ENCODE measurements at places on chromosomes 3 and 15.
A peak's percentile ranks its signal among the peaks of the same experiment; 100 is the strongest.

DNA sequence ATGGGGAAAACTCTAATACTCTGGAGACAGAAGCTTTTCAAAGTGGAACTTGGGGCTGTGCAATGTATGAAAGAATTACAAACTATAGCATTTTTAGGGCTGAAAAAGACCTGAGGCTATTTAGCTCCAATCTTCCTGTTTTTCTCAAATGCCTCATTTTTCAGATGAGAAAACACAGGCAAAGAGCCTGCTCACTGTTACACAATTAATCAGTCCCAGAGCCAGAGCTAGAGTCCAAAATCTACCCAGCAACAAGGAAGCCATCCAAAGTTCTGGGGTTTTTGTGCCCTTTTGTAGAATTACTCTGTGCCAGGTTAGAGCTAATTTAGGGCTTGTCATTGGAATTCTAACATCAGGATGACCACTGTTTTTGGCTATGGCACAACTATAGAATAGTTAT is 45.5 kb downstream of the GPR149 start:
- no peak for DNase-seq

DNA sequence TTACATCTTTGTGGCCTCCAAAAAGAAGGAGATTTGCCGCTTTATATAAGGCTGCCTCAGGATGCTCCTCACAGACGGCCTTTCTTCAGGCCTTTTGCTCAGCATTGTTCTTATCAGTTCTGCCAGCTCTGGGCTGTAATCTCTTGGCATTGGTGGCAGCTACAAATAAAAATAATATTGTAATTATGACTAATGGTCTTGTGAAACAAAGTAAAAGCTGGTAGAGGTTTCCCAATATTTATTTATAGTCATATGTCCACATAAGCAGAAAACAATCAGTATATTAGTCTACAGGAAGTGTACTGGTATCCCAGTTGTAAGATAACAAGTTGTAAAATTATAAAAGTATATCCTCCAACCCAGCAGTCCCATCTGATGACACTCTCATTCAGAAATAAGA is 7.3 kb downstream of the NEK4 start:
- DNase-seq, result no peak

DNA sequence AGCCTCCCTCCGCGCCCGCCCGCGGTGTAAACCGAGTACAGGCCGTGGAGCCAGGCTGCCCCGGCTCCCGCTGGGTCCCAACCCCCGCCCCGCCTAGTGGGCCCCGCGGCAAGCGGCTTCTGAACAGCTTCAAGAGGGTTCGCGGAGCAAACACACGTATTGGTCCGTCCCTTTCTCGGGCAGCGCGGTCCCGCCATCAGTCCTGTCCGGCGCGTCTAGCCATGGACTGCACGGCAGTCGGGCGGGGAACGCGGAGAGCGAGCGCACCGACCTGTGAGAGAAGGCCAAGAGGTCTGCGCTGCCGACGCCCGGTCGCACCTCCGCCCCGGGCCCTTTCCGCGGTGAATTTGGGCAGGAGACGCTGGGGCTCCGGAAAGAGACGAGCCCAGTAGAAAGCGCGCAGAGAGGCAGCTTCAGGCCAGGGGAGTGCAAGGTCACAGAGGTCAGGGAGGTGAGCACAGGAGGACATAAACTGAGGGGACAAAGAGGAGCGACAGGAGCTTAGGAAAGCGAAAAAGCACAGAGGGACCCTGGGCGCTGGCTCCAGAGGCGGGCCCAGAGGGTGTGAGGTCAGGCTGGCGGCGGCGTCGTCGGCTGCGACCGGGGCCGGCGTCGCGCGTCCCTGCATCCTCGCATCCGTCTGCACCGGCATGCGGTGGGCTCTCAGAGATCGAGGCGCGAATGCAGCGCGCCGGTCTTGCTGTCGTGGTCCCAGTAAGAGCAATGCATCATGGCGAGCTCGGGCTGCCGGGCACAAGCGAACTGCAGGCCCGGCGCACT is 1.8 kb downstream of the FOXL2 start:
- no peak for DNase-seq

DNA sequence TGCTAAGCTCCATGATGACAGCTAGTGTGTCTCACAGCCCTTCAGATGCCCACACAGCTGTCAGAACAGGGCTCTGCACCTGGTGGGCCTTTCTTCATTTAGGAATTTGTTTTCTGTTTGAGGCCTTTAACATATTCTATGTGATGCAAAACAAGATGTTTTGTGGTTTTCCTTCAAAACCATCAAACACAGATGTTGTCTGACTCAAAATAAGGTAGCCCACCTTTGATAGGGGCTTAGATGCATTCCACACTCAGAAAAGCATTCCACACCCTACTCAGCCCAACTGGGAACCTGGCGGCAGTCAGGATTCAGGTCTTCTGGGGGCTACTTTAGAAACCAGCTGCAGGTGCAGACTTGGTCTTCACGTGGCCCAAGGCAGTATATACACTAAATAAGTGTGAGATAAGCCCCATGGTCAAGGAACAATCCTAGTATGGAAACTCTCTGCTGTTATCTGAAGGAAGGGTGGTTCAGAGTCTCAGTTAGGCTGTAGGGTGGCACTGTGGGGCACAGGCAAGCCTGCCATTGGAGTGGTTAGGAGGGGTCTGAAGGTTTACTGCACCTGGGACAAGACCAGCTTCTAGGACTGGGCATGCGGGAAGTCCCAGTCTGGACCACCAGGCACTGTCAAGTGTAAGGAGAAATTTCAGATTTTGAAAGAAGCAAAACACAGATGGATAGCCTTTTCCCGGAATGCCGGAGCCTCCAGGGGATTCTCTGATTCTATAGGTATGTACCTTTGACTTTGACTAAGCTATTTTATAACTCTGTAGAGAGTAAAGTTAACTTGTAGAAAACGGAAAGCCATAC is 20.1 kb downstream of the LRRC2 start:
- no peak for DNase-seq

- DNase-seq, result no peak
These were observed 300.4 kb upstream of the ROPN1 start for GRCh38 chr3:124292329-124292728.

GRCh38 chr3:186099178-186099577 is 9.7 kb downstream of the ETV5 start:
- no peak for DNase-seq

DNA sequence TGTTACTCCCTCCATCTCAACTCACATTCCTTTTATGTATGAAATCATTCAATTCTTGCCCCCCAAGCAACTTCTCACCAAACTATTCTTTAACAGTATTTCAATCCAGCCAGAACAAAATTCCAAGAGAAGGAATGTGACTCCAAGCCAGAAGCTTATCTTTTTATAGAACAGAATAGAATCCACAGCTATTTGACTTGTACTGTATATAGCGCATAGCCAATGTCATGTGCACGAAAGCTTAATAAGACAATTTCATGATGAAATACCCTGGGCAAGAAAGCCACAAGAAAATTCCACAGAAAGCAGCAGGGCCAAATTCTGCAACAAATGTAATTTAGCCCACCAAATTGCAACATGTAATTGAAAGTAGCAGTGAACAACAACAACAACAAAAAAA is 127.6 kb upstream of the UBE2E2 start:
- DNase-seq, result no peak

DNA sequence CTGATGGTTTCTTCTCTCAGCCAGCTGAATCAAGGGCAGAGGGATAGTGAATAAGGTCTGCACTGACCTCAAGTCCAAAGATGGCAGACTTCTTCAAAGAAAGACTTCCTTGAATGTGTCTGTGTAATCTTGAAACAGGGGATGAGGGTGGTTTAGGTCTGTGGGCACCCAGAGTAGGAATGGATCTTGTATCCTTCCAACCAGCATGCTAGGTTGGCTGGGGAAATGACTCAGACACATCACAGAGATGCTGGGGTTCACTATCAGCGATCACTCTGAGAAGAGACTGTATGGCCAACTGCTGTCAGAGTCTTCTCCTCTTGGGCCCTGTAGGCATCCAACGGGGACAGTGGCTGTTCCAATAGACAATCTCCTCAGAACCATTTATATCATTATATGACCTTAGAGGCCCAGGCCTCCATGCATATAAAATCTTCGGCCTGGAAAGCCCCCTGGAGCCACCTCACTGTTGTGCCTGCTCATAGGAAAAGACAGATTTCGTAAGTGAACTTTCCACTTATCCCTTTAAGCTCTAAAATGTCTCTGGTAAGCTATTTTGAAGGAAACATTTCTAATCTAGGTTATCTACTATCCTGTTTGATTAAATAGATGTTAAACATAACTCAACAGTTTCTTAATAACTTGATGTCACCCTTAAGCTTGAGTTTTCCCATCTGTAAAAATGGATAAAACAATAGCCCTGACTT is 58.5 kb downstream of the TIPARP start:
- DNase-seq, result no peak

DNA sequence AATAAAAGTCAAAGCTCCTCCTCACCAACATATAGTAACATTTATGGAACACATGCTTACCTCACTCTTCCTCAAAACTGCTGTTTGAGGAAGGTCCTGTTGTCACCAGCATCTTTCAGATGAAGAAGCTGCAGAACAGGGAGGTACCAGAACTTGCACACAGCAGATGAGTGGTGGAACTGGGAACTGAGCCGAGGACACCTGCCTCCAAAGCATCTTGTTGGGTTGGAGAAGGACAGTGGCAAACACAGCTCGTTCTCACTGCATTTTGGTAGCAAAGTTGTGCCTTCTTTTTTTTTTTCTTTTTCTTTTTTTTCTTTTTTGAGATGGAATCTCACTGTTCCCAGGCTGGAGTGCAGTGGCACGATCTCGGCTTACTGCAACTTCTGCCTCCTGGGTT is 76.0 kb downstream of the CEMIP start:
- no peak for DNase-seq

- DNase-seq, result no peak
These were observed 177.2 kb upstream of the TLE3 start for GRCh38 chr15:70274908-70275307.

GRCh38 chr3:12662593-12663400 is 1.1 kb downstream of the RAF1 start:
- no peak for DNase-seq

DNA sequence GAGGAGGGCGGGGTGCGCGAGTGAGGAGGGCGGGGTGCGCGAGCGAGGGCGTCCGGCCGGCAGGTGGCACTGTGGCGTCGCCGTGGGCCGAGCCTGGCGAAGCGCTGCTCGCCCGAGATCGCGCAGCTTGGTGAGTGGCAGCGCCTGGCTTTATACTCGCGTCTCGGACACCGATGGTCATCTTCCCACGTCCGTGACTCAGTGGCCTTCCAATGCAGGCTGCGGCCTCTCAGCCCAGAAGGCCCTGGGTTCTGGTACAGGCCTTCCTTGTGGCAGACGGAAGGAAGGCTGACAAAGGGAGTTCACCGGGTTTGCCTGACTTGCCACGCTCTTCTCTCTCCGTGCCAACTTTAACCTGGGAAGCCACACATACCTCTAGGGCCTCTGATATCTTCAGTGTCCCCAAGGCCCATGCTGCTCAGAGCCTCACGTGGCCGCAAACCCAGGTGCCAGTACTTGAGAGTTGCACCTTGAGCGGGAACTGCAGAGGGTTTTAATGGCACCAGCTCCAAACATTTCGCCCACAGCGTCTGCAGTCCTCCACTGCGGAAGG is 195.3 kb upstream of the LYSMD4 start:
- DNase-seq, result peak; percentile 80

GRCh38 chr3:172124271-172124670 is 84.9 kb downstream of the FNDC3B start:
- no peak for DNase-seq

- no peak for DNase-seq
These were observed 621.5 kb upstream of the TBL1XR1 start for GRCh38 chr3:177818712-177819240.

DNA sequence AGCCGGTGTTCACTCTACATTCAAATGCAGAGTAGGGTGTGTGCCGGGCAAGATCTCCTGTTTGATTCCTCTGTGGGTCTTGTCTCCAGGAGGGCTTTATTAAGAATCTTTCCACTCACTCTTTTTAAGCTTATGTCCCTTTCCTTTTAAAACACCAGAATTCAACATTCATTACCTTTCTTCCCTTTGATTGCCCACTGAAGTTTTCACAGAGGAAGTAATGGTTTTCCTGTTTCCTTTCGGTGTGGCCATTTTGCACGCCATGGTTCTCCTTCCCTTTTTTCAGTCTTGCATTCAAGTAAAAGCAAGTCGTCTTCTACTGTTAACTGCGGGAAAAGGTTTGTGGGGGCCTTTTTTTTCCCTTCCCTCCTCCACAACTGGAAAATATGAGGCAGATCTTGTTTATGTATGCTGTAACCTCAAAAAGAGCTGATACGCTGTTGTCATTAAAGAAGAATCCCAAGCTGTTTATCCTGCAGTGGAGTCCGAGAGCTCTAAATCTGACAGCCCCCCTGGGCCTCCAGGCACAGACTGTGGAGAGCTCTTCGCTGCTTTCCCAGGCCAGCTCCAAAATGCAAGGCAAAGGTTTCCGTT is 40.5 kb downstream of the FILIP1L start:
- DNase-seq, result no peak

Data from stimulated activated CD8-positive, alpha-beta memory T cell treated with anti-CD3 and anti-CD28 coated beads, Interleukin-7, amount 100 ng/mL, for 1 hour (primary cell).